ENCODE measurements at places on chromosomes 4 and X.

DNA sequence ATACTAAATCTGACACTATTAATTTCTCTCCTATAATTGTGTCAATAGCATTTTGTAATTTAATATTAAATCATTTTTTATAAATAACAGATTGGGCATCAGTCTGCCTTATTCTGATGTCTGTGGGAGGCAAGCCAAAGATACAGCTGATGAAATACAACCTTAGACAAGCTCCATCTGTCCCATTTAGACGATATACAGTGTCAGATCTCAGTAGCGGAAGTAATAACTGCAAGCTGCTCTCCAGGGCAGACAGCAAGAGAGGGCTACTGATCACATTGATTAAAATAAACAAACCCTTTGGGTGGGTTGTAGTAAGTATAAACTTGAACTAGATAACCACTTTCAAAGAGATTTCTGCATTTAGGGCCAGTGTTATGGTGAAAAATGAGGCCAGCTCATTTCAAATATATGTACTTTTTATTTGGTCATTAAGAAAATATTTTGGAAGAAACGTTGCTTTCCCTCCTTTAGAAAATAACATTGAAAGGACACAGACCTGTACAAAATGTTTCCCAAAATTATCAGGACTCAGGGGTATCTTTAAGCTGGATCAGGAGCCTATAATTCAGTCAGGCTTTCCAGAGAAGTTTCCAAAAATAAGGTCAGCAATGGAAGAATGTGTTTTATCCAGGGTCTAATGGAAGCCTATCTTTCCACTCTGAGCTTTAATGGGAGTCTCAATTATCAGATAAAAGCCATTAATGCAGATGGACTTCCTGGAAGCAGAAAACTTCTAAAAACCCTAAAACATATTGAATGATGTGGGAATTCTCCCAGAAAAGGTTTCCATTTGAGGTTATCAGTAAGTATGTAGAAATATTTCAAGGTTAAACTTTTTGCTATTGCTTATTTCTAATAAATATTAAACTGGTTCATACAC is 1028.8 kb upstream of the IGFBP7 start:
- DNase-seq, result no peak

GRCh38 chr4:172688534-172688933 is 480.1 kb upstream of the GALNT7 start:
- DNase-seq, result no peak

DNA sequence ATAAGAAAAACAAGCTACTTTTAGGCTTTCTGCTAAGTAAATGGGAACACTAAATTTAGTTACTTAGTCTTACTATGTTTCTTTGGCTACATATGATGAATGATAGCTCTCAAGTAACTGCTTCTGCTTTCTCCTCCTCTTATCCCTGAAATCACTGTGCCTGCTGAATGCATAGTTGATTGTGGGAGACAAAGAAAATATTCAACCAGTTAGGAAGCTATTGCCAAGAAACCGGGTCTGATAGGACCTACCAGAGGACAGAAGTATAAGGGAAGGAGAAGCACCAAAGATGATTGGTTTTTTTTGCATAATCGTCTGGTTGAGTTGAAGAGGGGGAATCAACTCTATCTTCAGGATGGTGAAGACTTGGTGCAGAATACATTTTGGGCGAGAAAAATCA is 28.0 kb upstream of the NDUFC1 start:
- DNase-seq, result no peak

- no peak for DNase-seq
Measured at GRCh38 chrX:143894938-143895337, 11.1 kb downstream of the UBE2NL start.

- DNase-seq, result no peak
Measured at GRCh38 chrX:113868177-113868576, 715.7 kb upstream of the HTR2C start.

All from activated CD8-positive, alpha-beta memory T cell treated with anti-CD3 and anti-CD28 coated beads, Interleukin-2, amount 50 U/mL, for 48 hours (primary cell).